ENCODE measurements at places on chromosomes 7 and 10.

GRCh38 chr7:92134271-92135051 lies at the start of gene CYP51A1:
Gene CYP51A1, minus strand, starts transcription at chr7:92134477. Its CDS starts 113 bp downstream, at chr7:92134364.
- DNase-seq = peak; percentile 94

- DNase-seq = no peak
Measured at GRCh38 chr7:71783779-71784178, 628.4 kb downstream of the CALN1 start.

DNA sequence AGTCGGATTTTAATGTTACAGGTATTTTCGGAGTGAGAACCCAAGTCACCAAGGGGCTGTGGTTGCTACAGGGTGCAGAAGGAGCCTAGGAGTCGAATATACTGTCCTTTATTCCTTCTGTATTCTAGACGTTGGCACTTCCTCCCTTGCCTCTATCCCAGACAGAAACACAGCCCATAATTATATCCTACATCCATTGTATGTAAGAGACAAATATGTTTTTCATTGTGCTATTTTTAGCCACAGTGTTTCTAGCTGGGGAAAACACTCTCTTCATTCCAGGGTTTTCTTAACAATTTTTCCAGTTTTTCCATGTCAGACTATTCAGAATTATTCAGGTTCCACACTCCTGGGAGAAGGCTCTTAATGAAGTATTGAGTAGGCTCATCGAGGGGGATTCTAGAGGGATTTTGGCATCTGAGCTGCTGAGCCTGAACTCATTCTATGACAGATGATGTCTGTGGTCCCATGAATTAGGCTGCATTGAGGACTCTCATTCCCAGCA lies 32.6 kb downstream of the KIAA1217 start:
- DNase-seq = no peak

DNA sequence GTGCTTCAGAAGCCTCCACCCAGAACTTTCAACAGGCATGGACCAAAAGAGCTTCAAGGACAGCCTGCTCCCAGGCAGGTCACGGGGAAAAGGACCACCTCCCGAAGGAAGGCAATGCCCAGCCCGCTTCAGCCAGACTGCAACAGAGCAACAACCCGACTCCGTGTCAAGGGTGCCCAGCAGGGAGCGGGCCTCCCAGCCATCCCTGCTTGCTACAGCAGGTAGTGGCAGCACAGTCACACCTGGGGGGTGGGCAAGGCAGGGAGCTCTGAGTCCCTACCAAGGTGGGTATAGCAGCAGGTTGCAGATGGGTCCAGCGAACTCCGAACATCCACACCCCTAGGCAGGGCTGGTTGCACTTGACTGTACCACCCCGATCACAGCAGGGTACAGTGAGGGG lies 467.8 kb upstream of the PFKP start:
- DNase-seq = no peak

DNA sequence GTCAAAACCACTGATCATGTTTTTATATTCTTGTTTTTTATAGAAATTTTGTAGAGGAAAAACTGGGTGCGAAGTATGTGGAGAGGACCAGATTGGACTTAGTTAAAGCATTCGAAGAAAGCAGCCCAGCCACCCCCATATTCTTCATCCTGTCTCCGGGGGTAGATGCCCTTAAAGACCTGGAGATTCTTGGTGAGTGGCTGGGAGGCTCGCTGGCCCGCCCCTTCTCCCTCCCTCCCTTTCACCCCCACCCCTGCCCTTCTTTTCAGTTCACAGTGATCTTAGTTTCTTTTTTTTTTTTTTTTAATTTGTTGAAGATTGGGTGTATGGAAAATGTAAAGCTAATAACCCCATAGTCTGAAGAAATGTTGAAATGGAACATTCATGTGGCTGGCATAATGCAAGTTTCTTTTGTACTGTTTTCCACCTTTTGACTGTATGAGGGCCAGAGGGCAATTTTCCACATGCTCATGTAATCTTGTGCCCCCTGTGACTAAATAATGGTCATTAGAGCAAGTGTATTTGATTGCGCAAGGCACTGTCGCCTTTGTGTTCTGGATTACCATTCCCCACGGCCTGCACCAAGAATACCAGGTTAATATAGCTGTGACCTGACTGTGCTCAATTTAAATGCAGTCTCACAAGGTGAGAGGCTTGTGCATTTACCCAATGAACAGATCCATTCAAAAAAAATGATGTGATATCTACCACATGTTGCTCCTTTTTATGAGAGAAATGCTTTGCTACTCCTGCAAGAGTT lies 77.7 kb downstream of the CDCA7L start:
- no peak for DNase-seq

- DNase-seq = no peak
Measured at GRCh38 chr7:135704698-135705097, 23.3 kb downstream of the SLC13A4 start.

DNA sequence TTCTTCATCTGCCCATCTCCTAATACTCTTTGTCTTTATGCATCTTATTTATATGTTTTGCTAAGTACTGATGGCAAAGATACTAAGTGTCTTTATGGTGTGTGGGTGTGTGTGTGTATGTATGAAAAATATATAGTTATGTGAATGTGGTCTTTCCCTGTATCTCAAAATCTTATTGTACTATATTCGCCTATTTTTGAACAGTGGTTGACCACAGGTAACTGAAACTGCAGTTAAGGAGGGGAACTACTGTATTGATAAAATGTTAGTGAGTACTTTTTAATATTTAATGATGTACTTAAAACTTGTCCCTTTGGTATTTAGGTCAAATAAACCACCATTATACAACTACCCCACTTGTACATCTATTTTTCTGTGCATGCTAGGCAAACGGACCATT lies 85.9 kb downstream of the ADD3 start:
- DNase-seq = no peak

- DNase-seq = no peak
Measured at GRCh38 chr7:89133819-89134218, 338.3 kb upstream of the TEX47 start.

- DNase-seq = no peak
Measured at GRCh38 chr7:79615871-79616640, 162.6 kb upstream of the MAGI2 start.

DNA sequence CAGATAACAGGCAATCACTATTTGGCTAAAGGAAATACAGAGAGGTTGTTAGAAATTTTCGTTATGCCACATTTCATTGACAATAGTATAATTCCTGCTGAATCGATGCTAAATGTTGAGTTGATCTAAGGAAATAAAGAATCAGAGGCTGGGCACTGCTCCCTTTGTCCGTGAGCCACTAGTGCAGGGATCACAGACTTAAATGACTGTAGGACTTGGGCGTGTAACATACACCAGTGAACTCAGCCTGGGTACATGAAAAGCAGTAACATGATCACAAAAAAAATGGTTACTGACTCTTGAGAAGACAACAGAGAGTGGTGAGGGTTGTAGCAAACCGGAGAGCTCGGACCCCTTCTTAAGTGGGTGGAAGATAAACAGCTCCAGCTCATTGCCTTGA lies 11.8 kb upstream of the ITGB8 start:
- DNase-seq = no peak

DNA sequence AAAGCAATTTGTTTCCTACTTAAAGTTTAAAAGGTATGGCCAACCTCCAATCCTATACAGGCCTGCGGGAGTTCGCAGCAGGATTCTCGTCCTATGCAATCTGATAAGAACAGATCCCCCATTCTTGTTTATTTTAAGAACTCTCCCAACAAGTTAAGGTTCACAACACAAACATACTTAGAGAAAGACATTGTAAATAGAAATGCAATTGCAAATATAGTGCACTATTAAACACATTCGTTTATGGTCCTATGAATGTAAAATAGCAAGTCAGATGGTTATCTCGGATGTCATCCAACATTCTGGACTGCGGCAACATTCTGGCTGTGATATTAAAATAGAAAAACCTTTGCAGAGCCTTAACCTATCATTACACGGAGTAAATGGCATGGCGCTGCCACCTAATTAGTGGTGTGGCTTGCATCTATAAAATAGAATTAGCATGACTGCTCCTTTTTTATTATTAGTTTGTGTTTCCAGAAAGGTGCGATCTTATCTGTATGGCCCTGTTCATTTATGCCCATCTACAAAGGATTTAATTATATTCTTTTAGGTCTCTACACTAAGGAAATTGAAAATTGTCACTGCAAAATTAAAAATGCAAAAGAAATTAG lies 37.0 kb downstream of the BEND7 start:
- DNase-seq = no peak

DNA sequence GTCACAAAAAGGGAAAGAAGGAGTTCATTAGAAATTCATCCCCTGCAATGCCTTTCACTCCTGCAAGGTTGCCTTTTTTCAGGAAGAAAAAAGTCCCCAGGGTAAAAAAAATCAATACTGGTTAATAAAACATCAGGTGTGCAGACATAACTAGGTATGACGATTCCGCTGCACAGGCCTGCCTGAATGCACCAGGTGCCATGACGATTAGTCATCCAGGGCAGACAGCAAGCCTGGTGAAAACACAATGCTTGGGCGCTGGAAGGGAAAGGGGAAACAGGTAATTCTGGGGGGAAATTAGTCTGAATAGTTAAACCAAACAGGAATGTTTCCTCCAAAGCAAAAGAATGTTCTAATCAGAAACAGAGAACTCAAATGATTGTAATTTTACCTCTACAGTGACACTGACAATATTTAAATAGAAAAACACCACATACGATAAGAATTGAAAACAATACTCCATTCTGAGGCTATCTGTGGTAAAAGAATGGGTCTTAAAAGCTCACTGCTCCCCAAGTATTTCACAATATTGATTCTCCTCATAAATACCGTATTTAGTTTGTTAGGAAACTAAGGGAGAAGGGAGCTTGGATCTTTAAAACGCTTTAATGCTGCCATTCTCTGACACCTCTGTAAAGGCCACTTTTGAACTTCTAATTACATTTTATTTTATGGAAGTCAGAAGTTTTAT lies 45.2 kb downstream of the VPS41 start:
- DNase-seq = no peak

DNA sequence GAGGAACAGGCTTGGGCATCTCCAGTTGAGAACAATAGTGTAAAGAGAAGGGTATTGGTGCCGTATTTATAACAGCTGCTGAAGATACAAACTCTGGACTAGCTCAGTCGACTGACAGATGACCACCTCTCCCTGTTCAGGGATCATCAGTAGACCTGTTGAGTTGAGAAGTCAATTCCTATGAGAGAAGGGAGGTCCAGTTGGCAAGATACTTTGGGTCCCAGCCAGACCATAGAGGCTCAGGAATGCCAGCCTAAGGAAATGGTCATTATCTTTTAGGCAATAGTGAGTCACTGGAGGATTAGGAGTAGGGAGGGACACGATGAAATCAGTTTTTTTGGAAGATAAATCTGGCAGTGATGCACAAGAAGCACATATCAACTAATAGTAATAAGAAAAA lies 202.9 kb downstream of the TRIL start:
- no peak for DNase-seq

GRCh38 chr7:112757337-112757736 lies 32.9 kb downstream of the TMEM168 start:
- no peak for DNase-seq

DNA sequence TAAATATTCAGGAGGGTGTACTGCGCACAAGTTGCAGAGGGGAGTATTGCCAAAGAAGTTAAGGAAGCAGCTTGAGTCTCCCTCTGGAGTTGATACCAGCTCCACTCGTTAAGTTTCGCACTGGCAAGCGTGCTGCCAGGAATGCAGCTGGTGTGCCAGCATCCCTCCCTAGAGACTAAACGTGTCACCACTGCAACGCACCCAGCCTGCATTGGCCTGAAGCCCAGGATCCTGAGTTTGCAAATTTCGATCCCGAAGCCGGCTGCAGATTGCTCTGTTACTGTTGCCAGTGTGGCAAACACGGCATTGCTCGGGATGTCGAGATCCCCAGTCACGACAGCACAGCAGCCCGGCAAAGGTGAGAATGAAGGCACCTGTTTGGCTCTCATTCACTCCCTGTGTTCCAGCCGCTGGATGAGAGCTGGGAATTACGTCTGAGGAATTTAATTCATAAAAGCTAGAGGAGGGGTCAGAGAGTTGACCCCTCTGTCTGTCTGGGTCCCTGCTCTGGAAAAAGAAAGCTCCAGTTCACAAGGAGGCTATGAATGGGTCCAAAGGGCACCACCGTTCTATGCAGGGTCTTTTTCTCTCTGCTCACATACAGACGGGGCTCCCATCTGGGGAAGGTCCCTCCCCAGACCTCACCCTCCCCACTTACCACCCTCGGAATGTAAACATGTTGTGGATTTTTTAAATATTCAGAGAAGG lies 61.0 kb downstream of the NRP1 start:
- DNase-seq = no peak

DNA sequence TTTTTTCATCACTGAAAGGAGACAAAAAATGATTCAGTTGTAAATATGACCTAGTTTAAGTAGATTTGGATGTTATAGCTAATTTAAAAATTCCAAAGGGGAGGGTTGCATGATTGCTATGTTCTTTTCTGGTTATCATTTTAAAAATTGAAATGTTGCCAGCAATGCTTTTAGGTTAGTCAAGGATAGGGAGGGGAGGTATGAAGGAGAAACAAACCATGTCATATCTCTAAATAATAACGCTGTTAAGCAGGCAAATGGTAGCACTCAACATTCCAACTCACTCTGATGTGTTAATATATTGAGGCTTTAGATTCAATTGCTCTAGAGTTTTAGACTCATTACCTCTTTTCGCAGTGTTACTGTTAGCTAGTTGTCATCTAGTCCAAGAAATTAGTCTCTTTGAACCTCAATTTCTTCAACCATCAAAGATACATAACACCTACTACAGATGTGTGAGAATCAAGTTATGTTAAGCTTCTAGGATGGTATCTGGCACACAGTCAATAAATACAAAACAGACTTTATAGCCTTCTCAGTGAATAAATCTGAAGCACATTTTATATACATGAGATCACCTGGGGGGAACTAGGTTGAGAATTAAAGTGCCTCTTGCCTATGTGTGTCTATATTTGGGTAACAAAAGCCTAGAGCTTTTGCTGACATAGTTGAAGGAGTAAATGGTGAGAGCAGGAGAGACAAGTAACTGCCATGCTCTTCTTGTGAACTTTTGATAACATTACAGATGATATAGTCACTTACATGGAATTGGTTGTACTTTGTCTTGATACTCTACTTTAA lies 124.9 kb downstream of the CSTF2T start:
- DNase-seq = no peak

DNA sequence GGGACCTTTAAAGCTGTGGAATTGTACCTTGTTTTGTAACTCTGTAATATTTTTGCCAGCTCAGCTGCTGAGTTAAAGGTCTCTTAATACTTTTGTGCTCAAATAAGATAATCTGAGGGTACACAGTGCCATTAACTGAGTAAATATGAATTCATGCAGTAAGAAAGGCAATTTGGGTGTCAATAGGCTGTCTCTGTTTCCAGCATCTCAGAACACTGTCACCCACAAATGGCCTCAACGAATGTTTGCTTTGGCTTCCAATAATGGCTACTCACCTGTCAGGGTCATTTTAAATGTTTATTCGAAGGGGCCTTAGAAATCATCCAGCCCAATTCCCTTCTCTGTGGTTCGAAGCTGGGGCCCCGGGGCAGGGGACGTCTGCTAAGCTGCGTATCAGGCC lies 225.4 kb downstream of the ZMYND11 start:
- DNase-seq = no peak

DNA sequence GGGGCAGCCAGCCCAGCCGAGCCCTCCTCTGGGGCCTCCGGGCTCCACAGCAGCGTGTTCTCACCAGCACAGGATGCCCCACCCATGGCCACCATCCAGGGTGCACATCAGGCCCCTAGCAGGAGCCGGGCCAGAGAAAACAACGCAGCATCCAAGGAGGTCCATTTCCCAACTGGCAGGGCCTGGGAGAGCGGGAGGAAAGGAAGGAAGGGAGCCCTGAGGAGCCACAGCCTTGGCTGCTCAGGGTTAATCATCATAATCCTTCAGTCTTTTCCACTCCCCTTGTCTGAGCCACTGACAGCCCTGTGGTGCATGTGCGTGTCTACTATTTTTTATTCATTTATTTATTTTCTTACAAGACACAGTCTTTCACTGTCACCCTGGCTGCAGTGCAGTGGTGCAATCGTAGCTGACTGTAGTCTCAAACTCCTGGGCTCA lies 3.6 kb downstream of the PLAC9 start:
- DNase-seq = no peak
